Right ventricle myocardium superior (tissue), 1 donor: ENCODE measurements at places on chromosomes 7 and 10. TPM values are rescaled to one million over a fixed set of nuclear protein-coding genes. Genes with fewer than 3 reads are reported as not detected.

- DNase-seq, result no peak
Measured at GRCh38 chr7:85426487-85426960, 239.7 kb upstream of the SEMA3D start.

- DNase-seq, result no peak
Measured at GRCh38 chr10:121959671-121960070, 15.3 kb downstream of the NSMCE4A start.

DNA sequence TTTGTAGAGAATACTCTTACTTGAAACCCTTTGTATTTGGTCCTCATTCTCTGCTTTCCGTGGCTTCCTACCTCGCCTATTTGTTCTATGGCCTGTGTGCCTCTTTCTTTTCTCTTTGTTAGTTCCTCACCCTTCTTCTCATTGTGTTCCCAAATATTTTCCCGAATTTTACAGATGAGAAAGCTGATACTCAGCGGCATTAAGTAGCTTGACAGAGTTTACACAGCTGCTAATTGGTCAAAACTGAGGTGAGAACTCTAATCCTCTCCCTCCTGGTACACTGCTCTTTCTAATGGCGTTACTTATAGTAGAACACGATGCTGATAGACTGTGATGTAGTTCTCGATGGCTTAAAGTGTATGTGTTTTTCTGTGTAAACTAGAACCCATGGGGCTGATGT is 80.7 kb upstream of the HDAC9 start:
- DNase-seq, result no peak

C7orf33 gene
- not detected for total RNA-seq

GRCh38 chr10:101067356-101068083 is 5.7 kb downstream of the KAZALD1 start:
- DNase-seq, result peak; percentile 65

GLI3 gene
- total RNA-seq, result 3.3 TPM

DNA sequence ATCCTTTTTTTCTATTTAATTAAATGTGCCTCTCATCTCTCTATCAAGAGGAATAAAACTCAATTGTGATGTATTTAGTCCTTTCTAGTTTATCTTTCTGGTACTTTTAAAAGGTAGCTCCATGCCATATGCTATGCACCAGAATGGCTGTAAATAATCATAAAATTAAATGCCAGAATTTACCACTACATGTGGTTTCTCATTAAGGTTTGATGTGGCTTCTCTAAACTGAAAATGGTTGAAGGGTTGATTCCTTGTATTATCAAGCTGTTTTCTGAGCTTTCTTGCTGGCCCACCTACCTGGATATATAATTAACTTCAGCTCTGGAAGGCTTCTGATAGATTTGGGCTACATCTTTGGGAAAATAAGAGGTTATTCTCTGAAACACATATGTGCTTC is 171.9 kb upstream of the RHOBTB1 start:
- DNase-seq, result no peak

SEMA4G gene
- total RNA-seq, result 0.86 TPM

- no peak for DNase-seq
Measured at GRCh38 chr10:103572347-103573204, 79.1 kb downstream of the NEURL1 start.

DNA sequence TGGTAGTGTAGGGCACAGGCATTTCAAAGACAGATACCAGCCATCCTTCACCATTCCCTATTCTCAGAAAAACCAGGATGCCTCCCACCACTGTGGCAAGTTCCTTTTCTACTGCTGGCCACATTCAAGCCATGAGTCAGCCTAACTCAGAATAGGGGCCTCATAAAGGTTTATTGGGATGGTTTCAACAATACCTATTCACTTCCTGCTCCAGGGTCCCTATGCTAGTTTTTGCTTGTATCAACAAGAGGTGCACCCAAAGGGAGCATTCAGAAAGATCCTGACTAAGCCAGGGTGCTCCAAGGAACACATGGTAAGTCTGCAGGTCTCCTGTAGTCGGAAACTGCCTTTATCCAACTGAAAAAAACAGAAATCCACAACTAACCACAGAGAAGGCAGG is 76.9 kb upstream of the EGR2 start:
- DNase-seq, result no peak

RBP3 gene
- total RNA-seq, result not detected

DNA sequence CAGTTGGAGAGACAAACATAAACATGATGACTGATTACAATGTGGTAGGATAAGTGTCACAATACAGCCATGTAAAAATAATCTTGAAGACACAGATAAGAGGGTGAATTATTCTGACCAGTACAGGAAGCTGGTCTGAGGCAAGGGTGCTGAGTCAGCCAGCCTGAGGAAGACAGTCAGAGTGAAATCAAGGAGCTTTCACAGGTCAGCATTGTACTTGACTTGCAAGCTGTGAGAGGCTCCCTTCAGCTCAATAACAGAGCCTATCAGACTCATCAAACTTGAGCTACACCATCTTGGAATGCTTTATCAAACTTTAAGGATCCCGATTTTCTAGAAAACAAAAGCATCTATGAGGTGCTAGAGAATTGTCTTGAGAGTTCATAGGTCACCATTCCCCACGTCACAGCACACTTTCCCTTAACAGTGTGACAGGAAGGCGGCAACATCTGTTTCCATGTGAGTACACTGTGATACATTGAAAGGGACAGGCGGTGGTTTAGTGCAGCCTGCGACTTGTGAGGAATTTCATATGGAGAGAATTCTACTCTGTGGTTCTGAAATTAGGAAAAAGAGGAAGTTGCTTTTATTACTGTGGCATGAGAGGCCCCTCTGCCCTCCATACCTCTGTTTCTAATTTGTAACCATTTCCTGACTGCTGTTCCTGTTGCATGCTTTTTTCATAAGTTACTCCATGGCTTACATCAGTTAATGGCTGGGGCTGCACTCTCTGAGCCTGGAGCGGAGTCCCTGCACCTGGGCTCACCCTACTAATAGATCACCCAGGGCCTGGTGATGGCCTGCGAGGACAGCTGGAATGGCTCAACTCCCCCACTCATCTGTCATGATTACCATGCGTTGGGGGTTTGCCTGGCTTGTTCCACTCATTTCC is 417.1 kb downstream of the SUGCT start:
- DNase-seq, result no peak

DNA sequence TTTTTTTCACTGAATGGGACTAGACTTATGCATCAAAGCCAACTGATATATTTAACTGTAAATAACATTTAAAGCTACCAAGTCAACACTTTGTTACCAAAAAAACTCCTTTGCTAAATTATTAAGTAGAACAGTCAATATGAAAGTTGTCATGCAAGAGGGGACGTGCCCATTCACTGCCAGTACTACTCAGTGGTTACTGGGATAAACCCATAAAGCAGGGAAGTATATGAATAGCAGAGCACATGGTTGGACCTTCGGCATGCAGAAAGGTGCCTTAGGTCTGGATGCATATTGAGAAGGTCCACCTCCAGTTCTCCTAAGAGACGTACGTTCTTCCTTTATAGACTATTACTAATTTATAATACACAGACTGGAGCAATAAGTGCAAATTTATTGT is 120.1 kb downstream of the SVOPL start:
- no peak for DNase-seq

OR6V1 gene
- not detected for total RNA-seq

GRCh38 chr10:114173603-114173920 is 441 bp downstream of the CCDC186 start:
- no peak for DNase-seq
